NCI-H1436 treated with DMSO at 0.1 percent for 48 hours (cell line): ENCODE measurements at places on chromosomes 7 and 10.

GRCh38 chr10:111290649-111291048 is 213.8 kb downstream of the ADRA2A start:
- no peak for DNase-seq

GRCh38 chr7:82559193-82559805 is 115.7 kb upstream of the CACNA2D1 start:
- peak; percentile 93 for DNase-seq

DNA sequence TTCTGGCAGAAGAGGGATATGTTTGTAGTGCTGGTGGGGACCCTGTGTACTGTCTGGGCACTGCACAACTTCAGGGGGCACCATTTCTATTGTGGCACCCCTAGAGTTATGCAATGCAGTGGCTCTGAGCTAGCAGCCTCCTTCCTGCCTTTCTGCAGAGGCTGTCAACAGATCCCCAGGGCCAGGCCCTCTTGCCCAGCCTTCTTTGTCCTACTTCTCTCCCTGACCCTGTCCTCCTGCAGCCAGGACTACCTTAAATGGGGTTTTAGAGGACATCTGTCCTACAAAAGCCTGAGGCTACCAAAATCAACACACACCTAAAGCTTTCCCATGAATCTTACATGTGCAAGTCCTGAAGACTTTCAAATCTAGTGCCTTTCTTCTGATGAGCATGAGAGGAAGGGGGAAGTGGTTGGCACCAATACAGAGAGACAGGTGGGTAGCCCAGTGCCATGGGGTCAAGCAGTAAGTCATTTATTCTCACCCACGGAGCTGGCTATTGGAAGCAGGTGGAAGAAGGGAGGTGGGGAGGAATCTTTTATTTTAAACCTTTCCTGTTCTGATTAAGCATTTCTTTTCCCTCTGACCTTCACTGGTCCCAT is 2.4 kb downstream of the SPOCK2 start:
- no peak for DNase-seq

DNA sequence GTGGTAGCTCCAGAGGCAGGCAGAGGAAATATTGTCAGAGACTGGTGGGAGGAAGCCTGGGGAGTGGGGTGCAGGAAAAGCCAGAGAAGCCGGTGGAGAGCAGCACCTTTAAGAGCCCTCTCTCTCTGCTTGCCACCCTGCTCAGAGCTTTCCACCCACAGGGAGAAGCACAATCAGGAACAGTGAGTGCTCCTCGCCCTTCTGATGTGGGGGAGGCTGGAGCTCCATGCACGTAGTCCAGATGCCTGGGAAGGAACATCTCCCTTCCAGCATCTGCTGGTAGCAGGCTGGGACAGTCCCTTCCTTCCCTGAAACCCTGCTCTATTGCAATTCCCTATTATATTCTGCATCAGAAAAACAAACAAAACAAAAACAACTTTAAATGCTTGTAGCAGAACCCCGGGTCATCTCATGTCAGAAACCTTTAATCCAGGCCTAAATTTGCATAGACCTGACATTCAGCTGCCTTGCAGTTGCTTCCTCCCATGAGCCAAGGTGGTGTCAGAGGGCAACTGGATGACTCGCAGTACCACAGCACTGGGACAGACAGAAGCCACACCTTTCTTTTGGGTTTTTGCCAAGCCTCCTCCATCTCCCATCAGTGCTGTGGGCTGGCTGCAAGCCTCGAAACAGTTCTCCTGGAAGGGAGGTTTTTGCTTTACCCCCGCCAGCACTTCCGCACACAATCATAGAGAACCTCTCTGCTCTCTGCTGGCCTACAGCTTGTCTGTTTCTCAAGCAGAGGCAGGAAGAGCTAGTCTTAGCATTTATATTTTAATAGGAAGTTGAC is 13.1 kb downstream of the AVPI1 start:
- DNase-seq: no peak
